ENCODE measurements at places on chromosomes 6 and 20.

- no peak for DNase-seq
Measured at GRCh38 chr6:105374010-105374420, 28.9 kb downstream of the PREP start.

DNA sequence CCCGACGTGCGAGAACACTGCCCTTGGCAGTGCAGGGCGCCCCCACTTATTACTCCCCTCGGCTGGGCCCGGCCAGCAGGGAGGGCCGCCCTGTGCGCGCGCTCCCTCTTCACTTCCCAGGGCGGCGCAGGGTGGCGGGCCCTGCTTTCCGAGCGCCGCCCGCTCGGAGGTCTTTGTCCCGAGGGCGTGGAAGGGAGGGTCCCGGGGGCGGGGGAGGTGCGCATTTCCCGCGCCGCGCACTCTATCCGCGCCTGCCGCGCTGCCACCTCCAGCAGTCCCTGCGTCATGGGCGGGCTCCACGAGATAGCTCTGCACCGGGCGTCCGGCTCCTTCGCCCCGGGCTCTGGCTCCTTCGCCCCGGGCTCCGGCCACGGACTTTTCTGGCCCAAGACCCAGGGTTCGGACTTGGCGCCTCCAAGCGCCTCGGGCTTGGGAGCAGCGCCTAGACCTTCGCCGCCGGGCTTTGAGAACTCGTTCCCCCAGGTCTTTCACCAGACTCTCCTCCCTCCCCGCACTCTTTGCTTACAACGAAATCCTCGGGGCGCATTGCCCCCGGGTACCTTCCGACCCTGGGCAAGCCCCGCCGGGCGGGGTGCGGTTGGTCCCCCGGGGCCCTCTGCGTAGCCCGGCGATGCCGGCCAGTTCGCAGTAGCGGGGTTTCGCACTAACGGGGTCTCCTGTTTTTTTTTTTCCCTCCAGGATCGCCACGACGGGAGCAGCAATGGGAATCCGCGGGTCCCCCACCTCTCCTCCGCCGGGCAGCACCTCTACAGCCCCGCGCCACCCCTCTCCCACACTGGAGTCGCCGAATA is 1.6 kb downstream of the TFAP2C start:
- DNase-seq = no peak

DNA sequence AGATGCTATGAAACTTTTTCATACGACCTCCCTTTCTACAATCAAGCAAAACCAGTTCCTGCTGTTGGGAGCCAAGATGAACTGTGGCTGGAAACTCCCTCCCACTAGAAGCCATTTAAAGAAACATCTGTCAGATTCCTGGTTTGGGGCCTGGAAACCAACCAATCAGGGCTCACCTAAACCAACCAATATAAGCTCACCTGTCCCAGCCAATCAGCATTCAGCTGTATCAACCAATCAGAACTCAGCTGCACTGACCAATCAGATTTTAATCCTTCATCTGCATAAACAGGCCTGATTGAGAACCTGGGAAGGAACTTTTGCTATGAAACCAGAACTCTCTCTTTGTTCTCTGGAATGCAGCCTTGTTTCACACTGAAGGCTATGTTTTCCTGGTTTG is 42.4 kb downstream of the SNX14 start:
- DNase-seq = no peak

DNA sequence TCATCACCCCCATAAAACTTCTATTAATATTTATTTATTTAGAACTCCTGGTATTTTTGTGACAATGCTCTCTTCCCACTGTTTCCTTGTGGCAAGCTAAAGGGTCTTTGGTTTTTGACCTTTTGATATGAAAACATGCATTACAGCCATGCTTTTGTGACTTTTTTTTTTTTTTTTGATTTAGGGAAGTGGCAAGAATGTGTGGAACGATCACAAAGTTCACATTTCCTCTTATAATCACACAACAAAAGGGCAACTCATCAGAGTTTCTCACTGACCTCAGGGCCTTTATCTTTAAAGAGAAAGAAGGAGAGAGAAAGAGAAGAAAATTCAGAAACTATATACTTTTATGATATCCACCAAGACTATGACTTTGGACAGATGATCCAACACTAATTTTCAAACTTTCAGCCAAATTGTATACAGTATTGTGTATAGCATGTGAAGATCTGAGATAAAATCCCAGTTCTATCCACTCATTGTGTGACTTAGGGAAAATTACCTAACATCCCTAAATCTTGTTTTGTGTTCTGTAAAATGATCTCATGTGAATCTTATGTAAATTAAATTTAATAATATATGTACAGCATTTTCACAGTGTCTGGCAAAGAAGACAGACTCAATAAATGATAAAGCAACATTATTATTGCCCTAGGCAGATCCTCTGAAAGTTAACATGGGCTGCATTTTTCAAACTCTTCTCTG is 106.8 kb upstream of the MARCKS start:
- DNase-seq = no peak

- no peak for DNase-seq
Measured at GRCh38 chr20:8470156-8470555, 338.1 kb downstream of the PLCB1 start.

DNA sequence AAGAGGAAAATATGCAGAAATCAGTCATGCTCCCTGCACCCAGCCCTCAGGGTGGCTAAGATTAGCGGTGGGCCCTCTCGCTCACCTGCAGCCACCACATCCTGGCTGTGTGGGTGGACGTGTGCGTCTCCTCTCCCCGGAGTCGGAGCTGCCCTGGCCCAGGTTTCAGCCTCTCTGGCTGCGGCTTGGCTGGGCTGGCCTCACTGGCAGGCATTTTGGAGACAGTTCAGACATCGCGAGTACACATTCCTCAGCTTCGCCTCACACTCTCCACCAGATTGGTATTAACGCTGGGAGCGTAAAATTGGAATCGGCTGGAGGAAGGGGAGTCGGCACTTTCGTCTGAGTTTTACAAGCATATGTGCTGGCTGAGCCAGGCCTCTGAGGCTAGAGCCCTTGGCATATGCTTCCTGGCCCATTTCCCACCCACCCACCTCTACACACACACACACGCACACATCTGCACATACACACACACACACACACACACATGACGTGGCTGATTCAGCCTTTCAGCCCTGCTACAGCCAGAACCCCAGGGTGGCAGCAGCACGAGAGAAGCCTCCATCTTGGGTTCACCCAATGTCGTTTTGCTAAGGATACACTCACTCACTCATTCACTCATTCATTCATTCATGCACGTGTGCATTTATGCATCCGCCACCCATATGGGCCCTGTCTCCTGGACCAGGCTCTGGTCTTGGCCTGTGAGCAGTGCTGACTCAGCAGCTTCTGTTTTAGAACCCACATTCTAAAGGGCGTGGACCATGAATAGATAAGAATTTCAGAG is 42.9 kb downstream of the BCAS4 start:
- no peak for DNase-seq

- DNase-seq = no peak
Measured at GRCh38 chr6:144036064-144036834, 28.2 kb upstream of the PLAGL1 start.

GRCh38 chr6:81749707-81750106 is 2.8 kb downstream of the TENT5A start:
- DNase-seq = no peak

DNA sequence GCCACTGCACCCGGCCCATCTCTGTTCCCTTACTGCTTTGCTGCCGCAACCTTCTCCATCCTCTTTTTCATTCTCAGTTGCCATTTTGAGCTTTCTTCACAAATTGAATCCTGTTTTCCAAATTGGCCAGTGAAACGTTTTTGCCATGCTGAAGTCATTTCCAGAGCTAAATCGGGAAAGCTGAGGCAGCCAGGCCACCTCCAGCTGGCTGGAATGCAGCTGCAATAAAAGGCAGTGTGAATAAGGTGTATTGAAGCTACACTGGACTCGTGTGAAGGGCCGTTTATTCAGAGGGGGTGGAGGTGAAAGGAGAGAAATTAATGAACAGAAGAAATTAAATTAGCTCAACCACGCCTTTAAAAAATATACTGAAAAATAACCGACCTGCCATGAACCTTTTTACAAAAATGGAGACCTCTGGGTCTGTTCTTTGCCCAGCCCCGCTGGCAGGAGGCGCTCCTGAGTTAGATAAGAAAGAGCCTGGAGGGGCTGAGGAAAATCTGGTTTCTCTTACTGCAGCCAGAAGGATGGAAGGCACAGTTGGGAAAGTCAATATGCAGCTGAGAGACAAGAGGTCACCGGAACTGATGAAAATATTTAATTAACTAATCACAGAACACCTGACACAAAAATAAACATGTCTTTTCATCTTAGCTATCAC is 283.9 kb downstream of the FOXC1 start:
- DNase-seq = no peak
